Bone marrow (tissue), 2 donors: ENCODE measurements at places on chromosomes 4 and X.
A peak's percentile ranks its signal among the peaks of the same experiment; 100 is the strongest.

DNA sequence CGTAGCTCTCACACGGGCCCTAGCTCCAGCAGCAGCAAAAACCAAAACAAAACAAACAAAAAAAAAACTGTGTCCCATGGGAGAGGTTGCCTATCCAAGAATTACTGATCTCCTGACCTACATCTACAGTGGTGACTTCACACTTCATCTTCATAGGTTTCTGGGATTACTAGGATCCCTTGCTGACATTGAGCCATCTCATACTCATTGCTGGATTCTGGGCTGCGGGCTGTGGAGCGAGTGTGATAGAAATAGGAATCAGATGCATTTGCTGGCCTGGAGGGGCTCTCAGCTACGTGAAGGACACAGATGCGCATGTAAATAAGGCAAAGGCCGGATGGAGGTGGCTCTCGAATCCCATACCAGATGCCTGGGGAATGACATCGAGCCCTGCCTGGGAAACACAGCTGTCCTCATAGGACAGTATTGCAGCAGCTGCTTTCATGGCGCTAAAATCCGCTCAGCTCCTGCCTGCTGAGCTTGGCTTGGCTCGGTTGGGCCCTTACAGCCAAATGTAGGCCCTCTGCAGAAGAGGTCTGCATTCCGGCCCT lies 41.7 kb downstream of the CNGA2 start:
- no peak for DNase-seq

DNA sequence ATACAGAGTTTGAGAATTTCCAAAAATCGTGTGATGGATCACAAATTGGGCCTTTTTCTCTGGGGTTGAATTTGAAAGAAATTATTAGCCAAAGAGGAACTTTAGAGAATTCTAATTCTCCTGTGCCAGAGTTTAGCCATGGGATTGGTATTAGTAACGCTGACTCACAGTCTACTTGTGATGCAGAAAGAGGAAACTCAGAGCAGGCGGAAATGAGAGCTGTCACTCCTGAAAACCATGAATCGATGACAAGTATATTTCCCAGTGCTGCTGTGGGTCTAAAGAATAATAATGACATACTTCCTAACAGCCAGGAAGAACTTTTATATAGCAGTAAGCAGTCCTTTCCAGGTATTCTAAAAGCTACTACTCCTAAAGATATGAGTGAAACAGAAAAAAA lies 64.9 kb downstream of the N4BP2 start:
- peak; percentile 90 for DNase-seq

DNA sequence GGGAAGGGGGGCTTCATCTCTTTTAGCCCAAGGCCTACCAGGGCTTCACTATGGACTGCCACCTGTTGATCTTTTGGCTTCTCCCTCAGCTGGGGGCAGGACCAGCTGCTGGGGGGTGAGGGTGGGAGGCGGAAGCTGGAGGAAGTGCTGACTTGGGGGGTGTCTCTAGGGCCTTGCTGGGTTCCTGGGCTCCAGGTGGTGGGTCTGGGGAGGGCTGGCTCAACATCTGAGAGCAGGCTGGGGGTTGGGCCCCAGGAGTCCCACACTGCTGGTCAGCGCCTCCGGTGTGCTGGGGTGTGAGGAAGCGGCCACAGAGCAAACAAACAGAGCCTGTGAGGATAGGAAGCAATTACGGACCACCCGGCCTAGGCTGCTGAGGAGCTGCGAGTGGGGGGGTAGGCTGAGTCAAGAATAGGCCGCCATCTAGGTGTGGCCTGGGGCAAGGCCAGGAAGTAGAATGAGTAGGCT lies 85.7 kb downstream of the EFNB1 start:
- no peak for DNase-seq

- no peak for DNase-seq
These were observed 761 bp downstream of the FGFRL1 start for GRCh38 chr4:1012034-1012739.

- DNase-seq = no peak
These were observed 883 bp upstream of the KLHL4 start for GRCh38 chrX:87516717-87517121.

- DNase-seq = no peak
These were observed 65.6 kb downstream of the CDKL5 start for GRCh38 chrX:18490806-18491555.

- no peak for DNase-seq
These were observed 58.0 kb downstream of the SPCS3 start for GRCh38 chr4:176377780-176378179.

DNA sequence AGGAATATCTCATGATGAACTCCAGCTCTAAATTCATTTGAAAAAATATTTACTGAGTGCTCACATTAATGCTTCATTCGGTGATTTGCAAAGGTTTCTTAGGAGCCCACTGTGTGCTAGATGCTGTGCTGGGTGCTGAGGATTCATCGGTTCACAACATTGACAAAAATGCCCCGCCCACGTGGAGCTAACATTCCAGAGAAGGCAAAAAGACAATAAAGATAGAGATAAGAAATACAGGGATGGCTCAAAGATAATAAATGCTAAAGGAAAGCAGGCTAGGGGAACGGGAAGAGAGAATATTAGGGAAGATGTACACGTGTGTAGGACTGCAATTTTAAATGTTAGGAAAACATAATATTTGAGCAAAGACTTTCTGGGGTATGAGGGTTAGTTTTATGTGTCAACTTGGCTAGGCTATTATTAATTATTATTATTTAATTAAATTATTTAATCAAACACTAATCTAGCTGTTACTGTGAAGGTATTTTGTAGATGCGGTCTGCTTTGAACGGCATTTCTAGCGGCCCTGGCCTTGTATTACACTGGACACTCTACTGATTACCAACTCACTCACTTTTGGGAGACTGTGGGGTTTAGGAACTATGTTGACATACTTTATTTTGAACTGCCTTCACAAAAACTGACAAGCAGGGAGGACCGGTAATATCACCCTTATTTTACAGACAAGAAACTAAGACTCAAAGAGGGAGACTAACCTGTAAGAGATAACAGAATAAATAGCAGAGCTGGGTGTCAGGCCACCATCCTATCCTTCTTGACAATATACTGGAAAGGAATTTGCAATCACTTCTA lies 61.9 kb upstream of the IRF2 start:
- DNase-seq = no peak

DNA sequence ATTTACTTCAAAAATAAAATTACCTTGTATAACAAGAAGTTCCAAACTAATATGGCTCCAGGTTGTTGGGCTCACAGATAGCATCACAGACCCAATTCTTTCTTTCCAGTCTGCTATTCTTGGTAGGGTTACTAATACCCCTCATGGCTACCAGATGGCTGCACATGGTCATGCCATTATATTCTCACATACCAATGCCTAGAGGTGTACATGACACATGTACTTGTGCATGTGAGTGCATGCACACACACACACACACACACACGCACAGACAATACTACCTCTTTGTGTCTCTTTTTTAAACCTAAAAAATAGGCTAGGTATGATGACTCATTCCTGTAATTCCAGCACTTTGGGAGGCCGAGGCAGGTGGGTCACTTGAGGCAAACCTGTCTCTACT lies 31.1 kb downstream of the FBXO8 start:
- no peak for DNase-seq

DNA sequence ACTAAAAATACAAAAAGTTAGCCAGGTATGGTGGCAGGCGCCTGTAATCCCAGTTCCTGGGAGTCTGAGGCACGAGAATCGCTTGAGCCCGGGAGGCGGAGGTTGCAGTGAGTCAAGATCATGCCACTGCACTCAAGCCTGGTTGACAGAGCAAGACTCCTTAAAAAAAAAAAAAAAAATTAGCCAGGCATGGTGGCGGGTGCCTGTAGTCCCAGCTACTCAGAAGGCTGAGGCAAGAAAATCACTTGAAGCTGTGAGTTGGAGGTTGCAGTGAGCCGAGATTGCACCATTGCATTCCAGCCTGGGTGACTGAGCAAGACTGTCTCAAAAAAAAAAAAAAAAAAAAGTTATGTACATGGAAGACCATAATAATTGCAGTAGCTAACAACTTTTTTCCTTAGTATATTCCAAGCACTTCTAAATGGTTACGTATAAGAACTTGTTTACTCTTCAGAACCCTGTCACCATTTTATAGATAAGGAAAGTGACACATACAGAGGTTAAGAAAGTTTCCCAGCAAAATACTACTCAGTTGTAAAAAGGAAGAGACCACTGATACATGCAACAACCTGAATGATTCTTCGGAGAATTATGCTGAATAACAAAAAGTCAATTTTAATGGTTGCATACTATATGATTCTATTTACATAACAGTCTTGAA lies 24.5 kb downstream of the RUFY3 start:
- DNase-seq = no peak

- no peak for DNase-seq
These were observed 384.3 kb upstream of the ACTRT1 start for GRCh38 chrX:128436397-128437103.
